ENCODE measurements at places on chromosomes 3 and 15.
A peak's percentile ranks its signal among the peaks of the same experiment; 100 is the strongest.

DNA sequence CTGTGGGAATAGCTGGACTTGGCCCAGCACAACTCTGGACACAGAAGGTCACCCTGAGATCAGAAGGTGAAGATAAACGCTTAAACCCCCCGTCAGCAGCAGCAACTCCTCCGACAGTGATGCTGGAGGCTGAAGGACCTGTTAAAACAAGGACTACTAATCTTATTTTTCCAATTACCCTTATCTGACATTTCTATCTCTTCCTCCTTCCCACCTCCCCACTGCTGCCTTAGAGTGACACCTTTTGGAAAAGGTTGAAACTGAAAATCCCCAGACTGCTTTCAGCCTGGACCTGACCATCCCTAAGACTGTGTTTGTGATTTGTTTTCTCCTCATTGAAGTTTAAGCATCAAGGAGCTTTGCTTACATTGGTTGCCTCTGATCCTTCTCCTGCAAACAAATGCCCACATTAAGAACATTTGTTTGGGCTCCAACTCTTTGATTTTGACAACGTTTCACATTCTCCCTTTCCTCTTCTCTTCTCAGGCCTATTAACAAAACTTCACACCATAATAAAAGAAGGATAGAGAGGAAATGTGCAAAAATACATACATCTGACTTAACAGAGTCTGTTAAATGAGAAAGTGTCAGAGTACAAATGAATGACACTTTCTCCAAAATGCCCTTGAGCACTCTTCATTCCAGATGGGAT, 410.6 kb upstream of the WNT5A start:
- DNase-seq: peak; percentile 32

GRCh38 chr3:129032716-129033115, 27.9 kb upstream of the GP9 start:
- DNase-seq: no peak

DNA sequence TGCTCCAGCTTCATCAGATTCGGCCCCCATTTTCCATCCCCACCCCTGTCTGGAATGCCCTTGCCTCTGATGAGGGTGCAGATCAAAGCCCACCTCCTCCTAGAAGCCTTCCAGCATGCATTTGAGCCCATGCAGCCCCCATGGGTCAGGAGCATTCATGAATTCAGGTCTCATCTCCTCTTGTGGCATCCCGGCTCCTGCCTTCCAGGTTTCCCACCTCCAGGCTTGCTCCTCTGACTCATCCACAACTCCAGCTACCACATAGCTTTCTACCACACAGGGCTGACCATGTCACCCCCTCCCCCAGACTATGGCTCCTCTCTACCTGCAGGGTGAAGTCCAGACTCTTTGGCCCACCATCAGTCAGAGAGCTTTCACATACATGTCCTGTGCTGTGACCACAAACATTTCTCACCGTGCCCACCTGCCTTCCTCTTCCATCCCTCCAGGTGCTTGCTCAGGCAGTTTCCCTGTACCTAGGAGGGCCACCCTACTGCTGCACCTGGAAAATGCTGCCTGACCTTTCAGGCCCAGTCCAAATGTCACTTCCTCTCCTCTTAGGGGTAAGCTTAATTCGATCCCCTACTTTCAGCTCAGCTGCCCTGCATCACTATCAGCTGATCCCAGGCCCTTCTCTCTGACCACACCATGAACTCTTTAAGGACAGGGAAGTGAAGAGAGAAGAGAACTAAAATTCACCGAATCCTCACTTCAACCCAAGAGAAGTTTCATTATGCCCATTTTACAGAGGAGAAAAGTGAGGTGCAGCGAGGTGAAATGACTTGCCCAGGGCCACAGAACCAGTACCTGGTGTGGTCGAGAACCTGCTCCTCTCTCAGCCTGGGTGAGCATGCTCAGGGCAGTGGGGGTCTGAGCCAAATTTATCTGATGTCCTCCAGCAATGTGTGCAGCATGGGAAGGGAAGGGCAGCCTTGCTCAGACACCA, 13.7 kb upstream of the FGD5 start:
- no peak for DNase-seq

DNA sequence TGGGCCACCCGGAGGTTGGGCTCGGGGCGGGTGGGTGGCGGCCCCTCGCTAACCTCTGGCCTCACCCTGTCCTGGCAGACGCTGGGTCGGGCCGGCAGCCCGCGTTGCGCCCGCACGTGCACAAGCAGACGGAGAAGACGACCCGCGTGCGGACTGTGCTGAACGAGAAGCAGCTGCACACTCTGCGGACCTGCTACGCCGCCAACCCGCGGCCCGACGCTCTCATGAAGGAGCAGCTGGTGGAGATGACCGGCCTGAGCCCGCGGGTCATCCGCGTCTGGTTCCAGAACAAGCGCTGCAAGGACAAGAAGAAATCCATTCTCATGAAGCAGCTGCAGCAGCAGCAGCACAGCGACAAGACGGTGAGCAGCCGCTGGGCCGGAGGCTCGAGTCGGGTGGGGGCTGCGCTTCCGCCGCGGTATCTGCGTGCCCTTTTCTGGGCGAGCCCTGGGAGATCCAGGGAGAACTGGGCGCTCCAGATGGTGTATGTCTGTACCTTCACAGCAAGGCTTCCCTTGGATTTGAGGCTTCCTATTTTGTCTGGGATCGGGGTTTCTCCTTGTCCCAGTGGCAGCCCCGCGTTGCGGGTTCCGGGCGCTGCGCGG, 3.7 kb downstream of the ISL2 start:
- peak; percentile 18 for DNase-seq

GRCh38 chr3:123444023-123444422, 4.9 kb downstream of the ADCY5 start:
- DNase-seq: peak; percentile 4

GRCh38 chr15:90248789-90249202, 560 bp upstream of the TTLL13 start:
- DNase-seq: no peak

GRCh38 chr3:113212150-113212843, 940 bp downstream of the BOC start:
- peak; percentile 46 for DNase-seq

GRCh38 chr15:34721802-34722438, 32.9 kb downstream of the GJD2 start:
- peak; percentile 78 for DNase-seq

- peak; percentile 96 for DNase-seq
Observed at GRCh38 chr3:8888301-8888915, 74.9 kb downstream of the RAD18 start.

DNA sequence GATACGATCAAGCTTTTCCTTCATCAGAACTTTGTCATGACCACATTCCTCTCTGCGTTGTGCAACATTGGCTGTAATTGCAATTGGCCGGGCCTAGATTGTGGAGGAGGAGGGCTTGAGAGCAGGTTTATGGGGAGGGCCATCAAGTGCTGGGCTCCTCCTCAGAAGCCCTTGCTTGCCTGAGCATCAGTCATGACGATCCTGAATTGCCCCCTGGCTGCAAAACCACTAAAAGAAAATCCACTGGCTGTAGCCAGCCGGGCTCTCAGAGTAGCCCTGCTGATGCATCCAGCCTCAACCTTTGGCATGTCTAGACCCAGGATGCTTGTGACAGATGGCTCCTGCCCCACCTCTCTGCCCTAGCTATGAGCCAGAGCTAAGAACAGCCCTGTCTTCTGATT, 13.4 kb upstream of the TRH start:
- DNase-seq: no peak

DNA sequence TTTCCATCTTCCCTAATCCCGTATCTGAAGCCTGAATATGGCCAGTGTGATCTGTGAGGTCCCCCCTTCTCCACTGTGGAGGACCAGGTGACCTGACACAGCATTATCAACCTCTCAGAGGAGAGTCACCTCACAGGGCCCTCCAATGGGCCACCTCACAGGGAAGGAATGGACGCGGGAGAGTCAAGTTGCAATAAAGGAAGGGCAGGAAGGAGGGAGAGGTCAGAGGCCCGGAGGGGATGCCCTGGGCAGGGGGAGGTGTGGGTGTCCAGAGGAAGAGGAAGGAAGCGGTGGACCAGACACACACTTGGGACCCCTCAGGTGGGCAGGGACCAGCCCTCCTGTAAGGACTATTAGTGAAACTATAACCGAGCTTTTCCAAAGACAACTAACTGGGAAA, 14.6 kb upstream of the LRRC15 start:
- no peak for DNase-seq

- DNase-seq: no peak
Observed at GRCh38 chr3:179421500-179421899, 29.8 kb downstream of the GNB4 start.

- no peak for DNase-seq
Observed at GRCh38 chr3:121111914-121112612, 204.1 kb downstream of the STXBP5L start.

DNA sequence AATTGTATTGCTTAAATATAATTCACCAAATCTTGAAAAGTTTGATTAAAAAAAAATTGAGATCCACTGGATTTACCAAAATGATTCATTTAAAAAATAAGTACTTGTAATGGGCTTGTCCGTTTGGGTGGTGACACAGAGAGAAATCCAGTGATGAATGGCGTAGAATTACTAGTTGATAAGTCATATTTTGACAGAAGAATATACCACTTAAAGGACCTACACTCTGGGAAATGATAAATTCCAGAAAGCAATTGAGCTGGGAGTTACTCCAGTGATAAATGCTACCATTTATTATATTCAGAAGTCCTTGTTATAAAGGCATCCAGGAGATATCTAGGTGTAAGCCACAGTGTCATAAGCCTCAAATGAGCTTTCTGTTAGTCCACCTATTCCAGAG, 141.8 kb upstream of the CFAP20DC start:
- DNase-seq: peak; percentile 16

GRCh38 chr15:92071045-92071634, 217.6 kb downstream of the SLCO3A1 start:
- DNase-seq: no peak

- no peak for DNase-seq
Observed at GRCh38 chr3:178546079-178546478, 9.8 kb downstream of the KCNMB2 start.

- DNase-seq: no peak
Observed at GRCh38 chr3:63895422-63896189, 16.6 kb downstream of the SCAANT1 start.

DNA sequence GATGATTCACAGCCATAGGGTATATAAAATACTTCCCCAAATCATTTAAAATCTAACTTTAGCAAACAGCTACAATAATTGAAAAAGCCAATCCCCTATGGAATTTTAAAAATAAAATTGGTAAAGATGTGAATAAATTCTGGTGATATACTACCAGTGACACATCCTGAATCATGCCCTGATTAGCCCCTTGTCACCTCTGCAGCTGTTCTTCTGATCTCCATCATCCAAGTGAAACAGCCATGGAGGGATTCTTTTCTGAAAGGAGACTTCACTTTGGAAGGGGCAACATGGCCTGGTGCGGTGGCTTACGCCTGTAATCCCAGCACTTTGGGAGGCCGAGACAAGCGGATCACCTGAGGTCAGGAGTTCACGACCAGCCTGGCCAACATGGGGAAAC, 115.6 kb upstream of the MLF1 start:
- DNase-seq: no peak

DNA sequence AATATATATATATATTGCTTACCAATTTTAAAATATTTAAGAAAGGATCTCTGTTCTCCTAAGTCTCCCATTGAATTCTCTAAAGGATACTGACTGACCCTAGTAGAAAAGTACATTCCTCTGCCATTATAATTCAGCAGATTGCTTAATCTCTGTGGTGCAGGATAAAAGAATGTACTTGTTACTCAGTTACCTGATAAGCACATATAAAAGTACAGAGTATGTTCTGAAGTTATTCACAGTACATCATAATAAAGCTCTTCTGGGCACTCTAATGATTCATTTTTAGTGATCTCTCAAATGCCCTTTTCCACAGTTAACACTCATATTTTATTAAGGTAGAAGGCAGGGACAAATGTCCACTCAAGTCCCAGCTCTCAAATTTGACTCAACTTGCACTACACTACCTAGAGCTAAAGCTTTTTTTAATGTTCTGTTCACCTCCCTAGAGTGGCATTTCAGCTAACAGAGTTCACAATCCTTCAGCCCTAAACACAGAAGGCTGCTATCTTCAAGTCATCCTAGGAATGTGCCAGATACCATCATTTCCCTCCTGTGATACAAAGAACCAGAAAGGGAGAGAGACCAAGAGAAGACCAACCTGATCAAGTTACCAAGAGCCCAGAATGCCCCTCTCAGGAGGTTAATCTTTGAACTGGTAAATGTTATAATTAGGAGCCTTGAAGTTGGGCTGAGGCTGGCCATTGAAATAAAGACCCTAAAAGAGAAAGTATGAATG, 53.3 kb downstream of the MEIS2 start:
- DNase-seq: peak; percentile 44

DNA sequence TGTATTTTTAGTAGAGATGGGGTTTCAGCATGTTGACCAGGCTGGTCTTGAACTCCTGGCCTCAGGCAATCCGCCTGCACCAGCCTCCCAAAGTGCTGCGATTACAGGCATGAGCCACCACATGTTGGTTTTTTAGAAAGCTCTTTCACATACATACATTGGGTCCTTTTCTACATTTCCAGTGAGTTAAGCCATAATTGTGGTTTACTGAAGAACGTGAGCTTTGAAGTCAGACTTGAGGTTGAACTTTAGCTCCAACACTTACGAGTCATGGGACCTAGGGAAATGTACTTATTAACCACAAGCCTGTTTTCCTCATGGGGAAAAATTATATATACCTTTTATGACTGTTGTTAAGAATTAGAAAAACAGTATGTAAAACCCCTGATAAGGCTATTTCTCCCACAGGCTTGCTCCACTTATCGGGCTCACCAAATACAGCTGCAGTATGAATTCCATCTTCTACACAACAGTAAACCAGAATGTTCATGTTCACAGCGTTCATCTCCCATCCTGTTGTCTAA, 39.0 kb downstream of the GPR160 start:
- peak; percentile 51 for DNase-seq

GRCh38 chr3:100968932-100969906, 24.0 kb downstream of the ABI3BP start:
- no peak for DNase-seq

DNA sequence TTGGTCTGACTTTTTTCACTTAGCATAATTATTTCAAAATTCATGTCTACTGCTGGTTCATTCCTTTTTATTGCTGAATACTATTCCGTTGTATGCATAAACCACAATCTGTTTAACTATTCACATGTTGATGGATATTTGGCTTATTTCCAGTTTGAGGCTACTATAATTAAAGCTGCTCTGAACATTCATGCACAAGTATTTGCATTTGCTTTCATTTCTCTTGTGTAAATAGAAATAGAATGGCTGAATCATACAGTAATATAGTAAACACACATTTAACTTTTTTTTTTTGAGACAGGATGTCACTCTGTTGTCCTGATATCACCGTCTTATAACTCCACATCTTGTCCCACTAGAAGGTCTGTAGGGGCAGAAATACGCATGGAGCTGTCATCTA, 57.3 kb downstream of the NMNAT3 start:
- DNase-seq: no peak

- peak; percentile 36 for DNase-seq
Observed at GRCh38 chr15:58738046-58738707, 11.3 kb downstream of the ADAM10 start.

DNA sequence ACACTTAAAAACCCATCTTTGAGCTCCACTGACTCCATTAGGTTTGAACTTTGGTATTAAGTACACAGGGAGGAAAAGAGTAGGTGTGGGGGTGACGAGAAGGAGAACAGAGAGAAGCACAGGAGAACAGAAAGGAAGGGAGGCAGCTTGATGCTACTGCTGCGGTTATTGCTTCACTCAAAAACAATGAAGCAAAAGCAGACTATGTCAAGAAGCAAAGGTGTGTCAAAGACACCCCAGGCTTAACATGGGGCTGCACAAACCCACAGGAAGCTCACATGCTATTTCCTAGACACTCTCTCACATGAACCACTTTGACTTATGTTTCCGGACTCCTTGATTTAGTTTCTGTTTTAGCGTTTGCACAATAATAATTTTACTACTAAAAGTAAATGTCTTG, 961.0 kb upstream of the CFAP20DC start:
- DNase-seq: no peak

- no peak for DNase-seq
Observed at GRCh38 chr15:69786136-69786701, 311.5 kb downstream of the TLE3 start.
